ENCODE measurements at places on chromosomes 7 and 10.

GRCh38 chr7:157506268-157506667 lies 169.5 kb downstream of the DNAJB6 start:
- DNase-seq = no peak

DNA sequence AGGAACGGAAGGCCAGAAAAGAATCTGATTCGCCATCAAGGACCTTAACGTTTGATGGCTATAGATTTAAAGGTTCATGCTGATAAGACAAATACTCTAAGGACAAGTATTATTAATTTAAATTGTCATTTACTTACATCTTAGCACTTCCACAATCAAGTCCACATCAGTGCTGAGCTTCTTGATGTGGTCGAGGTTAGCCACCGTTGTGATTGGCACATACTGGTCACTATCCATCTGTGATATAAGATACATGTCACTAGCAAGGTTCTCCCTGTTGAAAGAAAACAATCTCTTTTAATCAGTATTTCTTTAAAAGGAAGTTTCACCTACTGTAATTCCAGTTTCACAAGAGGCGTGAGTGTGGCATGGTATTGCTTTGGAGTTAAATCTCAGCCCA lies 88.7 kb downstream of the LARP4B start:
- no peak for DNase-seq

GRCh38 chr7:148037044-148037443 lies 553.5 kb upstream of the C7orf33 start:
- no peak for DNase-seq

DNA sequence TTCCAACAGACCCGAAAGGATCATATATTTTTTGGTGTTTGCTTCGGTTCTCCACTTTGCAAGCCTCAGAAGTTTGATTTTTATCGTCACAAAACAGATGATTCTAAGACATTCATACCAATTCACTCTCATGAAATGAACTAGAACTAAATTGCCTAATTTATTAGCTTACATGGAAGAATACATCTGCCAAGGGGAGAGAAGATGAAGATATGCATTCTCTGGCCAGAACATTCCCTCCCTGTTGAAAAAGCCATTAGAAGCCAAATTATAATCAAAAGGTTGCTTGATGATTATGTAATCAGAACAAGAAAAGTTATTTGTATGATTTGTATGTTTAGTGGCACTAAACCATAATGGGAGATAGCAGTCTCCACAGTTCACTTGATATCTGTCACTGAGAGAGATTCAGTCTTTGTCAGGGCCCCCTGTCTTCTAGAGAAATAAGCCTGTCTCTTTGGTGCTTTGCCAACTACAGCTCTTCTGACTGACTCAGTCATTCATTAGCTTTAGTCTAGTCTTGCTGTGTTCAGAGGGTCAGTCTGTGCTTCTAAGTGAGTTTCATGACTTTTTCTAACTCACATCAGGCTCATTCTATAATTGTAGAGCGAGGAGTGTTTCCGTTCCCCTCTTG lies 95.3 kb upstream of the GNAI1 start:
- DNase-seq = no peak

DNA sequence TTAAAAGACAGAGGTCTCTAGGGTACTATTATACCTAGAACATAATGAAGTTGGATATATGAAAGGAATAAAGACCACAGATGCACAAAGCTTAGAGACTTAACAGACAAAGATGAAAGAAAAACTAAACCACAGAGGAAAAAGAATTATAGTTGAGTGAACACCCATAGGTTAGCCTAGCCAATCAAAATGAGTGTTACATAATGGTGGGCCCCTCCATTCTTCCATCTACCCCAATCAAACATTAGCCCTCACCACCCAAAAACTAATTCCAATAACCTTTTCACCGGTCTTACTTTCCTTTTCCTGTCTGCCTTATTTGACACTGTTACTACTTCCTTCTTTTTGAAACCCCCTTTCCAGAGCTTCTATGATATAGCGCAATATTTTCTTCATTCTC lies 130.1 kb downstream of the ELMO1 start:
- DNase-seq = no peak

GRCh38 chr7:100675105-100675451 lies 1.5 kb downstream of the GNB2 start:
- no peak for DNase-seq

GRCh38 chr10:109895095-109895818 lies 28.1 kb downstream of the XPNPEP1 start:
- no peak for DNase-seq

DNA sequence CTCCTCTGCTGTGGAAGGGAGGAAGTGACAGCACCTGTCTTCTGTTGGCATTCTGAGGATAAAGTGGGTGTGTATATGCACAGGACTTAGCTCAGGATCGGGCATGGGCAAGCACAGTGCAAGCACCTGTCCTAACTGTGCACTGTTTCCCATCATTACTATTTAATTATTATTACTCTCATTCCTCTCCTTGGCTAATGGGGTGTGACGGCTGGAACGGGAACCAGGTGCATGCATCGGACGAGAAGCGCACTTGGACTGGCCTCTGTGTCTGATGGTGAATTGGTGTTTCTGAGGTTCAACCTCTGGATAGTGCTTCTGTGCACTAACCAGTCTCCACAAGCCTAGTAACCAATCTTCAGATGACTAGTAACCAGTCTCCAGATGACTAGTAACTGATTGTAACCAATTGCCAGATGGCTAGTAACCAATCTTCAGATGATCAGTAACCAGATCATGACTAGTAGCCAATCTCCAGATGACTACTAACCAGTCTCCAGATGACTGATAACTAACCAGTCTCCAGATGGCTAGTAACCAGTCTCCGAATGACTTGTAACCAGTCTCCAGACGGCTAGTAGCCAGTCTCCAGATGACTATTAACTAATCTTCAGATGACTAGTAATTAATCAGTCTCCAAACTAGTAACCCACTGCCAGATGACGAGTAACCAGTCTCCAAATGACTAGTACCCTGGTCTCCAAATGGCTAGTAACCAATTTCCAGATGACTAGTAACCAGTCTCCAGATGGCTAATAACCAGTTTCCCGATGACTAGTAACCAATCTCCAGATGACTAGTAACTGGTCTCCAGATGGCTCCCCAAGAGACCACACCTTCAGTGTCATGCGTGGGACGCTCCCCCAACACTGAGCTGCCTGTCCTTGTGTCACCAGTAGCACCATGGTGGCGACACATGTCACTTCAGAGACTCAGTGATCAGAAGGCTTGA lies 85.8 kb downstream of the PAXIP1 start:
- no peak for DNase-seq

GRCh38 chr7:135160098-135160857 lies 10.2 kb downstream of the CYREN start:
- DNase-seq = no peak

DNA sequence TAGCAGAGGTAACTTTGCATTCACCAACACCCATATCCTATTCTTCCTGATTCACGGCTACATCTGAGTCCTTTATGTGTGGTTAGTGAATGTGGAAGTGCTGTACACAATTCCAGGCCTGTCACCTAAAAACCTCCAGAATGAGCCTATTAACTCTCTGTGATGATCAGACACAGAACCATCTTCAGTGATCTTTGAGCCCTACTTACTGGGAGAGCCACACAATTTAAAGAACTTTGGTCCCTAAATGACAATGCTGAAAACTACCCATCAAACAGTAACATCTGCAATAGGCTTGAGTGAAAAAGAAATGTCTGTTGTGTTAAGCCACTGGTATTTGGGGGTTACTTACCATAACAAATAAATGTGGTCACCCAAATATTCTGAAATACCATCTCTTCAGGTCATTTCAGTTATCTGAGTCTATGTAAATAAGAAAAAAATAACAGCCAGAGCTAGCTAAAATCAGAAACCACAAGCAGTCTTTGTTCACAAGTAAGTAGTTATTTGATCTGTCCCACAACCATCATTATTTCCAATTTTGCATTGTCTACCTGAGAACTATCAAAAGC lies 145.7 kb downstream of the HGF start:
- no peak for DNase-seq

GRCh38 chr10:95456516-95456915 lies 104.7 kb downstream of the SORBS1 start:
- DNase-seq = no peak

DNA sequence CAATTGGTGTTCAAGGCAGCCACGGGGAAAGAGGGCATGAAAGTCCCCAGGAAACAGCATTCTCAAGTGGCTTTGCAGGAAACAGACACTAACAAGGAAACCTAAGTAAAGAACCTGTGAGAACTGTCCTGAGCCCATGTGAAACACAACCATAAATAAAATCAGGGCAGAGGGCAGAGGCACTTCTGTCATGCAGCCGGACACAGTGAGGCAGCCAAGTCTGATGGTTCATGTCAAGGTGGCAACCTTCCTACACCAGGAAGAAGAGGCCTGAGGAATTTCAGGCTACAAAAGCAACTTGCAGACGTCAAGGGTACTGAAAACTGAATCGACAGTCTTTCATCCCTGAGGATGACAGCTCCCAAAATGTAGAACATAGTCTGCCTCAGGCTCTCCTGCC lies 458.2 kb upstream of the NPVF start:
- no peak for DNase-seq

DNA sequence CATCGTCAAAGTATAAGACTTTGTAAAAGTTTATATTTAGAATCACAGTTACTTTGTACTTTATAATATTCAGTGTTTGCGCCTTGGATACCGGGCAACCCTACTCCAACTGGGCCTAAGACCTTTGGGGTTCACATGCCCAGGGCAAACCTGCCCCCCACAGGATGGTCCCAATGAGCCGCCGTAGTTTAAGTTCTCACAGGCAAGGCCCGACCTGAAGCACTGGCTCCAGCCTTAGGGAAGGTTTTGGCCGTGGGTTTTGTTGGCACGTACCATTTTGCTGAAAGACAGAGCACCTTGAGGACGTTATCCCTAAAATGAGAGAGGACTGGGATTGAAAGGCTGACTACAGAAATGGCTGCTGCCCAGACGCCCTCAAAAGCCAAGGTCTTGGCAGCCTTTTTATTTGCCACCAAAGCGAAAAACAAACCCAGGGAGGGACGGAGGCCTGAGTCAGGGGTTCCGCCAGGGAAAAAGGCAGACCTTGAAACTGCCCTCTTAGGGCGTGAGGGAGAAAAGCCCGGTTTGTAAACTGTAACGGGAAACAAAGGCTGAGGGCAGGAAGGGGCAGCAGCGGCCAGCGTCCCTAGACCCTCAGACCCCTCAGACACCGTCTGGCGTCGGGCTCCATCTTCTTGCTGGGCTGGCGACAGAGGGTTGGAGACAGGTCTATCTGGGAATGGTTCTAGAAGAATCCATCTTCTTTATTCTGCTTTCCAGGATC lies at the start of gene CCDC172:
TSS of gene CCDC172 (plus strand) at position 222 of the 724 bp plus-strand sequence. CDS start 564 bp downstream, outside the sequence.
- no peak for DNase-seq

- no peak for DNase-seq
These were observed 237.2 kb upstream of the ZNF32 start for GRCh38 chr10:43885842-43886241.

DNA sequence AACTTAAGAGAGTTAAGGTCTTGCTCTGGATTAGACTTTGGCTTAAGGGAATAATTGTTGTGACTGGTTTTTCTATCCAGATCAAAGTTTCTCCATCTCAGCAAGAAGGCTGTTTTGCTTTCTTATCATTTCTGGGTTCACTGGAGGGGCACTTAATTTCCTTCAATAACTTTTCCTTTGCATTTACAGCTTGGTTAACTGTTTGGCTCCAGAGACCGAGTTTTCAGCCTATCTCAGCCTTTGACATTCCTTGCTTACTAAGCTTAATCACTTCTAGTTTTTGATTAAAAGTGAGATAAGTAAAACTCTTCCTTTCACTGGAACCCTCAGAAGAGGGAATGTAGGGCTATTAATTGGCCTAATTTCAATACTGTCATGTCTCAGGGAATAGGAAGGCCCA lies 76.4 kb downstream of the LARP4B start:
- no peak for DNase-seq

- no peak for DNase-seq
These were observed 458.9 kb upstream of the ADARB2 start for GRCh38 chr10:2196272-2196671.

- no peak for DNase-seq
These were observed 30.1 kb upstream of the PRTFDC1 start for GRCh38 chr10:24982319-24983112.

- no peak for DNase-seq
These were observed 24.5 kb downstream of the RPA3 start for GRCh38 chr7:7693881-7694280.

DNA sequence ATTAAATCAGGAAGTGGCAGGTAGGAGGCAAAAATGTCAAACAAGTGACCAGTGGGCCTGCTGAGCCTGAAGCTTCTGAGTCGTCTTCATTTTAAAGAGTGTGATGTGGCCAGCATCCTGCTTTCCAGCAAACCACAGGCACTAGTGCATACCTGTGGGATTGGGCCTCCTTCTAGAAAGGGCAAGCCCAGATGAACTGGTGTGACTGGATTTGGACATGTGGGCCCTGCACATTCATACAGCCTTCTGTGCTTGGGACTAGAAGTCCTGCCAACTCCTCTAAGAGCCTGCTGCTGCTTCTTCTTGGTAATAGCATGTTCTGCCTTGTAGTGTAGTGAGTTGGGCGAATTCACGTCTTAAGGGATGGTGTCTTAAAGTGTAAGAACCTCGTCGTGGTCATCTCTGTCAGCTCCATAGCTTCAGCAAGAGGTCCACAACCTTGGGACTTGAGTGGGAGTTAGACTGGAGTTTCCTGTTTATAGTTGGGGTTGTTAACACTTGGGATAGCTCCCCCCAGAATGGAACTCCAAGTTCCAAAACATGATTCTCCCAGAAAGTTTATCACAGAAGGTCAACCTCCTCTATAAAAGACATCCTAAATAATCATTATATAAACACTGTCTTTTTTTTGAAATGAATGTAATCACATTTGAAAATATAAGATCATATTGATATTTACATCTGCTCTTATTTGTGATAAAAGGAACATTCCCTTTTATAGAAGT lies 11.2 kb downstream of the BMPER start:
- DNase-seq = no peak

- no peak for DNase-seq
These were observed 37.2 kb downstream of the TMEM120A start for GRCh38 chr7:75957021-75957736.

DNA sequence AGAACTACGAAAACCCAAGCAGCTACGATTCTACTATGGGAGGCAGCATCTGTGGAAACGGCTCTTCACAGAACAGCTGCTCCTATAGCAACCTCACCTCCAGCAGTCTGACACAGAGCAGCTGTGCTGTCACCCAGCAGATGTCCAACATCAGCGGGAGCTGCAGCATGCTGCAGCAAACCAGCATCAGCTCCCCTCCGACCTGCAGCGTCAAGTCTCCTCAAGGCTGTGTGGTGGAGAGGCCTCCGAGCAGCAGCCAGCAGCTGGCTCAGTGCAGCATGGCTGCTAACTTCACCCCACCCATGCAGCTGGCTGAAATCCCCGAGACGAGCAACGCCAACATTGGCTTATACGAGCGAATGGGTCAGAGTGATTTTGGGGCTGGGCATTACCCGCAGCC lies 81.6 kb upstream of the SAMD8 start:
- DNase-seq = no peak

GRCh38 chr10:86257683-86258082 lies 108.9 kb downstream of the GRID1 start:
- no peak for DNase-seq

Measured in stimulated activated CD4-positive, alpha-beta T cell treated with anti-CD3 and anti-CD28 coated beads, Interleukin-1b, Interleukin-23, amount 100 ng/mL, for 1 hour (primary cell).